Panc1 (cell line): ENCODE measurements at places on chromosomes 1 and 21. TPM values are rescaled to one million over a fixed set of nuclear protein-coding genes. Genes with fewer than 3 reads are reported as not detected.

Gene HSF2BP
- 4.2 TPM for total RNA-seq

DNA sequence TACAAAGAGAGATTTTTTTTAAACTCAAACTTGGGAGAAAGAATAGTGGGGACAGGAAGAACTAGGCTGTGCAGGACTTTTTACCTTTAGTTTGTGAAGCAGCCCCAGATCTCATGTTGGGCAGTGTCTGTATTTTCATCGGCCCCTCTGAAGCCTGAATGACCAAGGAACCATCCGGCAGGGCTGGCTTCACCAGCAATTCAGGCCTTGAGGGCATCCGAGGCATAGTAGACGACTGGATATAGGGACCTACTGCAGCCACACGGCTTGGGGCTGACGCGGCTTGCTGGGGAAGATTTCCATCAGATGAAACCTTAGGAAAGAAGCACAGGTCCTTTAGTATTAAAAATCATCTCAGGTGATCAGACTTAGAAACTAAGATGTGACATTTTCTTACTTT is 43.7 kb downstream of the TP53BP2 start:
- H3K27me3 ChIP-seq, result no peaks in the 10 kb centered on the region
- no peak for DNase-seq
- H3K36me3 ChIP-seq, result peaks cover 34% of the 10 kb centered on the region
- H3K27ac ChIP-seq, result no peak overlapping the region
- no peak overlapping the region for H3K4me3 ChIP-seq

Gene LYPD8
- not detected for total RNA-seq

DNA sequence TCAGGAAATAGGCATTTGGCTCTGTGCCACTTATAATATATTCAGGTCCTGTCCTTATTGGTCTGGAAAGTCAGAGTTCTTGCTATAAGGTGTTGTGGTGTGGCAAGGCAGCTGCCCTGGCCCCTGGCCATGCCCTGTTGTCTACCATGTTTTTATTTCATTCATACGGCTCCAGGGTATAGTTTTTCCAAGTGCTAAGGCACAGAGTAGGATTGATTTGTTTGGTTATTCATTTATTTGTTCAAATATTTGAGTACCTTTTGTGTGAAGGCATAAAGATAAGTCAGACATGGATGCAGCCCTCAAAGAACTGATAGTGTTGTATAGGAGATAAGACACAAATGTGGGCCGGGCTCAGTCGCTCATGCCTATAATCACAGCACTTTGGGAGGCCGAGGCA is 10.1 kb downstream of the ZBTB8B start:
- no peaks in the 10 kb centered on the region for H3K36me3 ChIP-seq
- no peak overlapping the region for H3K27ac ChIP-seq
- no peak overlapping the region for H3K4me3 ChIP-seq
- H3K27me3 ChIP-seq, result no peaks in the 10 kb centered on the region
- no peaks in the 10 kb centered on the region for H3K4me1 ChIP-seq

Gene ZBTB8B
- 0.08 TPM for total RNA-seq

- H3K27ac ChIP-seq, result no peak overlapping the region
- no peaks in the 10 kb centered on the region for H3K36me3 ChIP-seq
- no peak for DNase-seq
- no peak overlapping the region for H3K4me3 ChIP-seq
Measured at GRCh38 chr21:31132574-31133242, 94.4 kb upstream of the KRTAP19-8 start.

Gene PLA2G4A
- not detected for total RNA-seq

Gene NEK7
- 53.0 TPM for total RNA-seq

- H3K36me3 ChIP-seq, result no peaks in the 10 kb centered on the region
- no peaks in the 10 kb centered on the region for H3K4me1 ChIP-seq
- H3K4me3 ChIP-seq, result no peak overlapping the region
- DNase-seq, result no peak
- no peak overlapping the region for H3K27ac ChIP-seq
Measured at GRCh38 chr1:39829791-39830533, 41.3 kb upstream of the BMP8B start.

Gene FCGR1A
- not detected for total RNA-seq

DNA sequence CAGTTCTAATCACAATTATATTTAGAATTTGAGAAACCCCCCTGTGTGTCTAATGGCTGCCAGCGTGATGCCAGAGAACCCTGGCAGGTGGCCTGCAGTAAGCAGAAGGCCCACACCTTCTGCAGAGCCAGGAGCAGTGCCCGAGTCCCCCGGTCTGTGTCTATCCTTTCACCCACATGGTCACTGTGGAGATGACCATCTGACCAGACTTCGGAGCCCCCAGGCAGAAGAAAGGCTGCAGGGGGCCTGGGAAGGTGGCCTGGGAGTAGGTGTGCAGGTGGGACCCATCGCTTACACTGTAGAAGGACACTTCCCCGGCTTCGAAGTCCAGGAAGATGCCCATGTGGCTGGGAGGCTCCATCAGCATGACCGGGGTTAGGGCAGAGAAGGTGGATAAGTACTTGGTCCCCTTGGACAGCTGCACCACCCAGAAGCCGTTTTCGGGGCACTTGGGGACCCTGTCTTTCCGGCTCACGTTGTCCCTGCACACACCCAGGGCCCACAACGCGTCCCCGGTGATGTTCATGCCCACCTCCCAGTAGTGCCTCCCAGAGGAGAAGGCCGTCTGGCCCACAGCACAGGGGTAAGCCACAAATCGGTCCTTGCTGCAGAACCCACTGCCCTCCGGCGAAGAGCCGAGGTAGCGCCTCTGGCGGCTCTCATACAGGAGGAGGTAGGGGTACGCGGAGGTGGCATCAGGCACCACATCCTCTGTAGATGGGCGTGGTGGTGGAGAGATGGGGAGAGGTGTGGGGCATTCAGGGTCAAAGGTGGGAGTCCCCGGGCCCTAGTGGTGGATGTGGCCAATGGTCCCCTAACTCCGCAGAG is 1.6 kb upstream of the TRIM11 start:
- H3K36me3 ChIP-seq, result peaks cover 4% of the 10 kb centered on the region; the same call in 1 of the 2 replicates
- no peak for DNase-seq
- peaks cover 20% of the 10 kb centered on the region for H3K4me1 ChIP-seq

- no peaks in the 10 kb centered on the region for H3K27me3 ChIP-seq
- H3K4me3 ChIP-seq, result no peak overlapping the region
- no peak for DNase-seq
- H3K27ac ChIP-seq, result no peak overlapping the region
- no peaks in the 10 kb centered on the region for H3K36me3 ChIP-seq
Measured at GRCh38 chr1:27237112-27237511, 2.7 kb downstream of the WDTC1 start.
